D721Med (cell line): ENCODE measurements at places on chromosomes 7 and 10.

GRCh38 chr7:31068006-31068675 is 16.0 kb downstream of the ADCYAP1R1 start:
- DNase-seq = no peak

DNA sequence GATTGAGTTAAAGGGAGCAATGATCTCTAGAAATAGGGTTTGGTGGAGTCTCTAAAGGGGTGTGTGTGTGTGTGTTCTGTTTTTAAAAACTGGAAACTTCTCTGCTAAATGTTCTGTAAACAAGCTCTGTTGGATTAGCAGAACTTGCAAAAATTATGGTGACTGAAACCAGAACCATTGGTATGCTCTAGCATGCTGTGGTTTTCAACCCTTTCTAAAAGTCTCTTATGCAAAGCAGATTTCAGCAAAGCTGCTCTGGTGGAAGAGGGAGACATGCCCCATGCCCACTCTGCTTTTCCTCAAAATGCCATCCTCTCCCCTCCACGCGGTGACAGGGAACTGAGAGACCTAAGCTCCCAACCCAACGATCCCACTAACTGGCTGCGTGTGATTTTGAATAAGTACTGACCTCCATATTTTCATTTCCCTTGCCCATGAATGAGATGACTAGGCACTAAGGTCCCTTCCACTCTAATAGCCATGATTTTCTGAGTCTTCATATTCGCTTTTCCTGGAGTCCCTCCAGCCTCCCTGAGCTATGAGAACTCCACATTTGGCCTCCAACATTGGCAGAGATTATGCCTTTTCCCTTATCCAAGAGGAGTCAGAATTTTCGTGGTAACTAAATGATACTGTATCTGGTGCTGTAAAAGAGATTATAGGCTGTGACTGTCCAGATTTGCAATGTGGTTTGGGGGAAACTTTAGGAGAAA is 117.3 kb upstream of the PALS2 start:
- DNase-seq = no peak

GRCh38 chr10:118851062-118852035 is 96.6 kb upstream of the CACUL1 start:
- no peak for DNase-seq

DNA sequence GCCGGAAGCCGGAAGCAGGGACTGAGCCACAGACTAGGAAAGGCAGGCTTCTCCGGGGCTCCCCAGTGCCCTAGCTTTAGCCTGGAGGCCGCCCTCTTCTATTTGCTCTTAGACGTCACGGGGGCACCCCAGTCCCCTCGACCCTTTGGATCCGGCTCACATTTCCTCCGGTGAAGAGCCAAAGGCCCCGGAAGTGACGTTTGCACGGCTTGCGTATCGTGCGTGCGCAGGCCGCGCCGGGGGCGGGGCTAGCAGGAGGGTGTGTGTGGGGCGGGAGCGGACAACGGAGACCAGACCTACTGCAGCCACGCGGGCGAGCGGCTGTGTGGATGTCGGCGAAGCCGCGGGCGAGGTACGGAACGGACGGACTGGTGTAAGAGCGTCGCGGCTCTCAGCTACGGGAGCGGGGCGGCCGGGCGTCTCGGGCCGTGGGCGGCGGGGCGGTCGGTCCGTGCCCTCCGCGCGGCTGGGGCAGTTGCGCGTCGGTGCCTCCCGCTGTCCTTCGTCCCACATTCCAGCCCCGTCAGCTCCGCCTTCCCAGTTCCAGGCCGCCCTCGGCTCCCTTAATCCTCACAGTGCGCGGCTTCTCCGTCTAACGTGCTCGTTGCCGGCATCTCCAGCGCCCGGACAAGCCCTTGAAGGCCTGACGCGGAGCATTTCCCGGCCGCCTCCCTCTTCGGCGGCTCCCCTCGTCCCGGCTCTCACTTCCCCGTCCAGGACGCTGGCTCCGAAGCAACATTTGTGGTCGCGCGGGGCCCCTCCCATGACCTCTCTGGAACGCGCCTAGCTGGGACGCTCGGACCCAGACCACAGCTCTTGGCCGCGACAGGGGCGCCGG is 25.8 kb downstream of the KCTD7 start:
- DNase-seq = peak; percentile 91

GRCh38 chr10:85262992-85263391 is 934.6 kb downstream of the CCSER2 start:
- no peak for DNase-seq

DNA sequence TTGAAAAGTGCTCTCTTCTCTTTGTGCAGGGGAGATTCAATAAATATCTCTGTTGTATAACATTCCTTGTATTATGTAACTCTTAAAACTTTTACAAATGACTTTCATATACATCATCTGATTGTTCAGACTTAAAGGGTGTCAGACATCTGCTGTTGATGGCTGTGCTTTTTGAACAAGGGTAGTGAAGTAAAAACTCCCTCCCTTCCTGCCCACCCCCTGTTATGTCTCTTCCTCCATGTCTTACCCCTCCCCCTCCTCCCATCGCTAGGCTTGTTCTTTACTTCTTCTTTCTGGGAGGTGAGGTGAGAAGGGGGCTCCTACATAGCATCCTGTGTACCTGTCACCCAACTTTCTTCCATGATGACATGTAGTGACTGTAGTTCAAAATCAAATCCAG is 23.4 kb upstream of the ABCB4 start:
- no peak for DNase-seq

DNA sequence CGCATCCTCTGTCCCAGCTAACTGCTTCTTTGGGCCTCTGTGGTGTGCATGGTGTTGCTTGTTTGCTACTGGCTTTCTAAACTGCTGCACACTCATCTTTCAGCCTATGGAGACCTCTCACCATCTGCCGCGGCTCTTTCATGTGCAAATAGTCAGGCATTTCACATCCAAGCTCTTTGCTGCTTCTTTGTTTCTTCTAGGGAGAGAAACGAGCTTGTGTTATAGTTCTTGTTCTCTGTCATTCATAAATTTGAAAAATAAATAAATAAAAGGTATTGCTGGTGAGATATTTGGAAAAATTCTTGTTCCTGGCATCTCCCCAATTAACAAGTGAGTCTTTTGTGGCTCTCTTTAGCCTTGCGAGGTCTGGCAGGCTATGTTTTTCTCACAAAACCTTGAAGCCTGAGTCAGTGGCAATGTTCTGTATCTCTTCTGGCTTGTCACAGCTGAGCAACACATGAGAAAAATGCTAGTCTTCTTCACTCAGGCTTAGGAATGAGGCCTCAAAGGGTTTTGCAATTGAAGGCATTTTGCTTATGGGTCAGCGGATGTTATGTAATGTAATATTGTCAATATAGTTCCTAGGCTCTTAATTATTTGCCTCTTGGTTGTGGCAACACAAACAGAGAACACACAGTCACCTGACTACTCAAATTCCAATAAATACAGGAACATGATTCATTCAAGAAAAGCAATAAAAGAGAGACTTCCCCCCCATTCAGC is 274.0 kb downstream of the FRMD4A start:
- no peak for DNase-seq

DNA sequence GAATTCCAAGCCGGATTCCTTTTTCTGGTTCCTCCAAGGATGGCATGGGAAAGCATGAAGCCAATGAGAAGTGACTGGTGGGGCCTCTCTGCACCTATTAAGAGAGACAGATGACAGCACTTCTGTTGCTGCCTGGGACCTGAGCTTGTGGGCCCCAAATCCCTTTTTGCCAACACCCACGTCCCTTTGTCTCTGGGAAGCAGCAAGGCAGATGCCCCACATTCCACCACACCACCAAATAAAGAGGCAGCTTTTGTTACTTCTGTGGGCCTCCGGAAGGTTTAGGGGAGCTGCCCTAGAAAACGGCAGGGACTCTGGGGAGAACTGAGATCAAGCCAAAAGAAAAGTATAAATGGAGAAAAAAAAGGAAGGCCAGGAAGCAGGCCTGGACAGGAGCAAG is 3.4 kb downstream of the CCDC136 start:
- DNase-seq = no peak

DNA sequence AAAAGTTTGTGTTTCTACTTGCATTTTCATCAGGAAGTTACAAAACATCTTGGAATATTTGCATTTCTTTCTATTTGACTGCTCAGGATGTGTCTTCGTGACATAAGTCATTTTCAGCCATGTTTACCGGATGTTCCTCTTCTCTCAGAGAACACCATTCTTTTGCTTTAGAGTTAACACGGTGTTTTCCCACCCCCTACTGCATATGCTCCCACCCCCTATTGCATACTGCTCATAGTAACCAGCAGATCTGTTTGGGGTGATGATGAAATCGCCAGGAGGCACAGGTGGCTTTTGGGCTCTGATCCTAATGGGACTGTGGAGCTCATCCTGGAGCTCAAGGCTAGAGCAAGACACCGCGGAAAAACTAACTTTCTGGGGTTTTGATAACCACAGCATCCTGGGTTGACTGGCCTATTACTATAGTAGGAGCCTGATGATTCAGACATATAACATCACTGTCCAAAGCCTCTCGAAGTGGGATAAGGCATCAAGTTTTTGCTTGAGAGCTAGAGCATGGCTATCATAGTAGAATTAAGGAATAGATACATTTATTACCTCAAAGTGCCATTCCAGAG is 65.1 kb upstream of the BET1 start:
- DNase-seq = no peak

- DNase-seq = no peak
These were observed 141.7 kb upstream of the SHH start for GRCh38 chr7:155953781-155954549.

DNA sequence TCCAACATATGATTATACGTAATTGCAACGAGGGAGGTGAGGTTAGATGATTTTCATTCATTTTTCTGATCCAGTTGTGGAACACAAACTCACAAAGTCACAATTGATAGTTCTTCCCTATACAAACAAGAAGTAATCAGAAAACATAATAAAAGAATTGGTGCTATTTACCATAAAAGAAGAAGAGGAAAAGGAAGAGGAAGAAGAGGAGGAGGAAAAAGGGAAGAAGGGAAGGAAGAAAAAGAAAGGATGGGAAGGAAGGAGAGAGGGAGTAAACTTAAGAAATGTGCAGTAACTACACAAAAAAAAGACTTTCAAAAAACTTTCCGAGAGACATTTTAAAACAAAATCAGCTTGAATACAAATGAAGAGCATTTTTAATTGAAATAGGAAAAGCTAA is 65.0 kb downstream of the CCDC71L start:
- DNase-seq = no peak

GRCh38 chr10:29026065-29026797 is 262.6 kb upstream of the LYZL1 start:
- DNase-seq = no peak

DNA sequence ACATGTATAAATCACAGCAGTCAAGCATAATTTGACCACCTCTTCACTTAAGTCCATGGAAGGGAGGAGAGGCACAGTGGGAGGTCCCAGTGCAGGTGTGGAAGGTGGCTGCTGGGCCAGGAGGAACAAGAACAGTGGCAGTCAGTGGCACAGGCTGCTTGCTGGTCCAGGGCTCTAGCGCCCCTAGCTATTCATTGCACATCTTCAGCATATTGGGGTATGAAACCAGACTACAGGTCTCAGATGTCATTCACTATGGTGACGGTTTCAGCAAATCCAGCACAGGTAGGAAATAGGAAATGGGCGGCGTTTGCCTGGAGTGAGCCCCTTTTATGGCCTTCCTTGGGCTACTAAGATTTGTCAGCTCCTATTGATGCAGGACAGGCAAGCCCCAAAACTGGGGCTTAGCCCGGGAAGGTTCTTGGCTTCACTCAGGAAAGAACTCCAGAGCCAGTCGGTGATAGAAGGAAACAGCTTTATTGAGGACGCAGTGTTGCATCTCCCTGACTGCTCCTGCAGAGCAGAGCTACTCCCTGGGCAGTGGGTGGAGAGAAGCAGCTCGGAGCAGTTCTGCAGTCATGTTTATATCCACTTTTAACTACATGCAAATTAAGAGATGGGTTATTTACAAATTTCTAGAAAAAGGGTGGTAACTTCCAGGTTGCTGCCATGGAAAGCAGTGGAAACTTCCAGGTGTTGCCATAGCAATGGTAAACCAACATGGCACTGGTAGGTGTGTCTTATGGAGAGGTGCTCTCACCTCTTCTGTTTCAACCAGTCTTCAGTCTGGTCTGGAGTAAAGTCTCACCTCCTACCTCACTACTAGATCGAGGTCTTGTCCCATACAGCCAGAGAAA is 608.8 kb downstream of the PARD3 start:
- no peak for DNase-seq

- DNase-seq = no peak
These were observed 10.0 kb upstream of the KMT2E start for GRCh38 chr7:105003872-105004510.

GRCh38 chr7:1748076-1748838 is 78.2 kb downstream of the ELFN1 start:
- DNase-seq = no peak

GRCh38 chr10:76398043-76398710 is 966.8 kb downstream of the LRMDA start:
- DNase-seq = no peak

- no peak for DNase-seq
These were observed 27.6 kb upstream of the OPTN start for GRCh38 chr10:13072339-13072738.

- DNase-seq = no peak
These were observed 141.1 kb downstream of the MAPK8 start for GRCh38 chr10:48447356-48448215.

GRCh38 chr7:105643384-105643783 is 62.1 kb upstream of the EFCAB10 start:
- DNase-seq = no peak

DNA sequence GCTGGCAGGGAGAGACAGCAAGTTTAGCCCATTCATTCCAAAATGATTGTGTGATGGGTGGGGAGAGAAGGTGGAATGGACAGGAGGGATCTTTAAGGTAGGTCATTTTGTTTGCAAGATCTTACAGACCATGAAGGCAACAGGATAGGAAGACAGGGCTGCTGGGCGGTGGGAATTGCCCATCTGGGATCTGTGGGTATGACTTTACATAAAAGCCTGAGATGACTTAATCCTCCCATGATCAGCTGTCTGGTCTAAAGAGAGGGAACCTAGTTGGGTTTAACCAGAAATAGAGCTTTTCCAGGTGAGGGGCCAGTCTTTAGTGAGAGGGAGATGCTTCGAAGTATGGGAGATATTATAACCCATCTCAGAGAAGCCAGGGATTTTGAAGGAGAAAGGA is 153.7 kb downstream of the KLF6 start:
- DNase-seq = no peak

GRCh38 chr10:131943021-131943814 is 38.5 kb downstream of the BNIP3 start:
- no peak for DNase-seq

- no peak for DNase-seq
These were observed 82.7 kb downstream of the AKR1D1 start for GRCh38 chr7:138158739-138159528.

- no peak for DNase-seq
These were observed 4.2 kb downstream of the NUB1 start for GRCh38 chr7:151345576-151346469.

GRCh38 chr10:119619215-119619614 is 22.5 kb upstream of the TIAL1 start:
- DNase-seq = no peak

GRCh38 chr10:91389636-91390512 is 20.3 kb upstream of the HECTD2 start:
- no peak for DNase-seq

- no peak for DNase-seq
These were observed 221.7 kb downstream of the PLXNA4 start for GRCh38 chr7:132354527-132354926.

- no peak for DNase-seq
These were observed 245.2 kb downstream of the DOCK4 start for GRCh38 chr7:111960984-111961383.

- no peak for DNase-seq
These were observed 41.6 kb upstream of the FAM204A start for GRCh38 chr10:118383699-118384098.

- no peak for DNase-seq
These were observed 41.1 kb downstream of the GNAI1 start for GRCh38 chr7:80175744-80176143.
